Peyer's patch (tissue), 4 donors: ENCODE measurements at places on chromosomes 1 and 21. TPM values are rescaled to one million over a fixed set of nuclear protein-coding genes. Genes with fewer than 3 reads are reported as not detected.

GRCh38 chr1:173122958-173123852 lies 72.5 kb upstream of the TNFSF18 start:
- peak; percentile 66 for DNase-seq
- H3K27ac ChIP-seq, result peak overlapping the region; percentile 47
- H3K4me3 ChIP-seq, result peak overlapping the region; percentile 7

- H3K27ac ChIP-seq, result no peak overlapping the region
- no peak for DNase-seq
- H3K27me3 ChIP-seq, result no peaks in the 10 kb centered on the region
- H3K36me3 ChIP-seq, result no peaks in the 10 kb centered on the region
- no peak overlapping the region for H3K4me3 ChIP-seq
- no peaks in the 10 kb centered on the region for H3K4me1 ChIP-seq
Measured at GRCh38 chr1:63873751-63874150, 99.9 kb downstream of the ROR1 start.

- H3K4me1 ChIP-seq, result no peaks in the 10 kb centered on the region
- H3K27ac ChIP-seq, result no peak overlapping the region
- H3K36me3 ChIP-seq, result no peaks in the 10 kb centered on the region
Measured at GRCh38 chr1:37650721-37651120, 16.0 kb upstream of the RSPO1 start.

DNA sequence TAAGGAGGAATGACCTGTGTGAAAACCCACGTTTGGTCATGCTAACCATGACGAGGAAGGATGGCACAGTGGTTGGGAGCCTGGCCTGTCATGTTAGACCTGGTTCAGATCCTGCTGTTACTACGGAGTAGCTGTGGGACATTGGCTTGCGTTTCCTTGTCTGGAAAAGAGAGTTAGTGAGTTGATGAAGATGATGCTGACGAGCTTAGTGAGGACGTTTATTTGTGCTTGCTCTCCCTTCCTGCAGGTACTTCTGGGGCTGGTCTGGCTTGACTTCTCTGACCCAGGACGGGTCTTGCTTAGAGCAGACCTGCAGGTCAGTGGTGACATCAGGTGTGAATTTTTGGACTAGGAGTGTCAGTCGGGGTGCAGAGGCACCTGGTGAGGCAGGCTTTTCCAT lies 14.7 kb downstream of the GALNT2 start:
- H3K27me3 ChIP-seq, result no peaks in the 10 kb centered on the region
- no peak overlapping the region for H3K27ac ChIP-seq
- H3K4me1 ChIP-seq, result peaks cover 15% of the 10 kb centered on the region
- H3K4me3 ChIP-seq, result no peak overlapping the region
- H3K36me3 ChIP-seq, result no peaks in the 10 kb centered on the region
- no peak for DNase-seq

DNA sequence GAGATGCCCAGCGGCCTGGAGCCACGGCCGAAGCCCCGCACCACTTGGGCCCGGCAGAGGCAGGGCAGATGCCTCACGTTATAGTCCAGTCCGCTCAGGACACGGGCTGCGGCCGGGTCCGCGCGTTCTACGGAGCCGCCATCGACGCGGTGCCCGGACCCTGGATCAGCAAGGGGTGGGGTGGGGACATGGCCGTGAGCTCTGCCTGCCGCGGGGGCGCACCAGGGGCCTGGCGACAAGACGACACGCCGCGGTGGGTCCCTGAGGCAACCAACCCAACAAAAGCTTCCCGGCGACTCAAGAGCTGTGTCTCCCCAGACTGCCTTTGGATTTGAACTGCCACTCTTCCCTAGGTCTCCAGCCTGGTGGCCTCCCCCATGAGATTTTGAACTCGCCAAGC lies 211.4 kb upstream of the GREM2 start:
- no peak for DNase-seq
- no peaks in the 10 kb centered on the region for H3K4me1 ChIP-seq
- H3K27ac ChIP-seq, result no peak overlapping the region
- H3K27me3 ChIP-seq, result no peaks in the 10 kb centered on the region

GRCh38 chr1:19945914-19946313 lies 22.5 kb upstream of the PLA2G2E start:
- H3K27me3 ChIP-seq, result no peaks in the 10 kb centered on the region
- H3K27ac ChIP-seq, result no peak overlapping the region
- DNase-seq, result no peak
- H3K4me1 ChIP-seq, result no peaks in the 10 kb centered on the region

GRCh38 chr1:187971851-187972250 lies 1143.1 kb downstream of the PLA2G4A start:
- H3K27me3 ChIP-seq, result no peaks in the 10 kb centered on the region
- no peak for DNase-seq
- H3K36me3 ChIP-seq, result no peaks in the 10 kb centered on the region
- H3K4me3 ChIP-seq, result no peak overlapping the region
- H3K27ac ChIP-seq, result no peak overlapping the region

DNA sequence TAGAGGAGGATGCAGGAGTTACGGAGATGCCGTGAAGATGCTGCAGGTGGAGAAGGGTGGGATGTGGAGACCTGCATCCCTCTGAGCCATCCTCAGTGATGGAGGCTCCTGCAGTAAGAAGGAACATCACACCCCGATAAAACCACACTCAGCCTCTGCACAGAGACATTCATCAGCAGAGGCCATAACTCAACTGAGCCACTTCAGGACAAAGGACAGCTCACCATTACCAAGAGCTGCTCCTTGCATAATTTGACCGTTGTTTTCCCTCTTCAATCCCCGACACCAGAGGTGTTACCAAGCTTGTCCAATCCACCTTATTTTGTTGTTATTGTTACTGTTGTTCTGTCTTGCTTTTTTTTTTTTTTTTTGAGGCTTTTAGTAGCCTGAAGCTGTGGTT lies 543.9 kb downstream of the AJAP1 start:
- no peak overlapping the region for H3K27ac ChIP-seq
- DNase-seq, result no peak
- no peak overlapping the region for H3K4me3 ChIP-seq
- no peaks in the 10 kb centered on the region for H3K4me1 ChIP-seq

DNA sequence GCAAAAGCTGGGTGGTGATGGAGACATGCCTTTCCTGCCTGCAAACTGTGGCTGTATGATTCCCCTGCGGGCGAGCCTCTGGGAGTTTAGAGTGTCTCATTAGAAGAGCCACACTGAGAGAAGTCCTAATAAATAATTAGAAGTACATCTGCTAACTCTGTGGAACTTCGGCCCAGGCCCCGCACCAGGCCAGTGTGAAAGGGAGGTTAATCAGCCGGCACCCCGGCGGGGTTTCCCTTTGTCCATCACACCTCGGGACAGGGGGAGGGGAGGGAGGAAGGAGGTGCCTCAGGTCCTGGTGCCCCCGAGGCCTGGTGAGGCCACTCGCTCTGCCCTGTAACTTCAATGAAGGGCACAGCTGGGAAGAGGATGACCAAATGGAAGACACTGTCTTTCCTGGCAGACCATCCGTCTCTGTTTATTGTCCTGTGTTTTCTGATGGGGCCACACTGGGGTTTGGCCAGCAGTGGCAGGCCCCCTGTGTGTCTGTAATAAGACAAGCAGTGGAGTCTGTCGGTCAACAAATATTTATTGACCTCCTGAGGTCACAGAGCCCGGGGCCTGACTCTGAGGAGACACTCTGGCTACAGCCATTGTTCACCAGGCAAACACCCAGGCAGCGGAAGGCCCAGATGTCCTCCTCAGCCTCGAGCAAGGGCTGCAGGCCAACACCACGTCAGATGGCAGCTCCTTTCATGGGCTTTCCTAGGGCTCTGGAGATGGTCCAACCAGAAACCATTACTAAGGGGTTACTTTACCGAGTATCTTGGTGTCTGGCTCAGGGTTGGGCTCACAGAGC lies 267.5 kb upstream of the RAB4A start:
- H3K4me3 ChIP-seq, result no peak overlapping the region
- H3K4me1 ChIP-seq, result no peaks in the 10 kb centered on the region
- no peaks in the 10 kb centered on the region for H3K27me3 ChIP-seq
- DNase-seq, result no peak

Gene TNFSF18
- not detected for total RNA-seq

Gene PPIAL4G
- total RNA-seq, result not detected
